Activated T-cell treated with anti-CD3 and anti-CD28 coated beads, Interleukin-2, amount 50 U/mL, for 4 hours (primary cell): ENCODE measurements at places on chromosomes 6 and 20. TPM values are rescaled to one million over a fixed set of nuclear protein-coding genes. Genes with fewer than 3 reads are reported as not detected.

DNA sequence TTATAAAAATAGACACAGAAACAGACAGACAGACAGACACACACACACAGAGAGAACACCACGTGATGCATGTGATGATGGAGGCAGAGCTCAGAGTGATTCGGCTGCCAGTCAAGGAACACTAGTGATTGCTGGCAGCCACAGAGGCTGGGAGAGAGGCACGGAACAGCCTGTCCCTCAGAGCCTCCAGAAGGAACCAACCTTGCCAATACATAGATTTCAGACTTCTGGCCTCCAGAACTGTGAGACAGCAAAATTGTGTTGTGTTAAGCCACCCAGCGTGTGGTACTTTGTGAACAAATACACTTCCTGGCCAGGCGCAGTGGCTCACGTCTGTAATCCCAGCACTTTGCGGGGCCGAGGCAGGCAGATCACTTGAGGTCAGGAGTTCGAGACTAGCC, 9.5 kb upstream of the PARD6B start:
- no peak for DNase-seq

DNA sequence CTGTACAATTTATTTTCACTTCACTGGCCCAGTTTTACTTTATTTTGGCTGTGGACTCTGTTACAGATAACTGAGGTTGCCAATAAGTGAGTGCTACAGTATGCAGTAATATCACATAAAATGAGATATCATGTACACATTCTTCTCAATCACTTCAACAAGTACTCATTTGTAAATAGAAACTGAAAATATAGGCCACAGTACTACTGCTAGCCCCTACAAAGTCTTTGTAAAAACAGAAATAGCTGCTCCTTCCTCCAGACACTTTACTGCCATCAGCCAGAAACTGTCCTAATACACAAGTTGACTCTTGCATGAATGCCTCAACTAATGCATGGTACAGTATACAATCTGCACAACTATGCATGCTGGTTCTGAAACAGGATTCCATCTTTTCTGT, 9.2 kb downstream of the DTNBP1 start:
- no peak for DNase-seq

SPINT4 gene
- not detected for total RNA-seq

DNA sequence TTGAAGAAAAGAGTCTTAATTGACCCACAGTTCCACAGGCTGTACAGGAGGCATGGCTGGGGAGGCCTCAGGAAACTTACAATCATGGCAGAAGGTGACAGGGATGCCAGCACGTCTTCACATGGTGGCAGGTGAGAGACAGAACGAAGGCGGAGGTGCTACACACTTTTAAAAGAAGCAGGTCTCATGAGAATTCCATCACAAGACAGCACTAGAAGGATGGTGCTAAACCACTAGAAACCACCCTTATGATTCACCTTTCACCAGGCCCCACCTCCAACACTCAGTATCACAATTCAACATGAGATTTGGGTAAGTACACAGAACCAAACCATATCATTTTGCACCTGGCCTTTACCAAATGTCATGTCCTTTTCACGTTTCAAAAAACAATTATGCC, 20.9 kb downstream of the TAGAP start:
- no peak for DNase-seq

NINL gene
- 0.71 TPM for total RNA-seq

DNA sequence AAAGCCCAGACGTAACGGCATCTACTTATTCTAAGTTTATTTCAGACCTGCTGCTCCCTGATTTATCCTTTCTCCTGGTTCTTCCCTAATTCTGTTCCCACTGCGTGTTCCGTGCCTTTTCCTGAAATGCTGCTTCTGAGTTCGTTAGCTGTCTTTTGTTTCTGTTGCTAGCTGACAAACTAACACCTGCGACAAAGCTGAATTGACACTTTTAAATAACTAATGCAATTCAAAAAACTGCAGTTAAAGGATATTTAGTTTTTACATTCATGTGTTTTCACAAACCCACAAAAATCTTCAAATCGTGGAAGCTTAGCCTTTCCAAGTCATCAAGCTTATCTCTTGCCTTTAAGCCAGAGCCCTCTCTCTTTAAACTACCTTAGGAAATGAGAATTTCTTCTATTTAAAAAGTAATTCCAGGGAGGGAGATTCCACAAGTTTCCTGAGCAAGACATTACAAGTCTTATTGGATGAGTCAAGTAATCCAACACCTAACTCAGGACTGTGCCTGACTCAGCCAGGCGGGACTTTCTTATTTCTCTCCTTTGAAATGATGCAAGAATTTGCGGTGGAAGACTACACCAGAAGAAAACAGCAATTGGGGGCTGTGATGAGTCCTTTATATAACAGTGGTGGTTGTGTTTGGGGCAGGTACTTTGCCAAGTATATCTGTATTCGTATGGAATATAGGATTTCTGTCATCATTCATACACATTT, 6.3 kb downstream of the ADTRP start:
- no peak for DNase-seq

DNA sequence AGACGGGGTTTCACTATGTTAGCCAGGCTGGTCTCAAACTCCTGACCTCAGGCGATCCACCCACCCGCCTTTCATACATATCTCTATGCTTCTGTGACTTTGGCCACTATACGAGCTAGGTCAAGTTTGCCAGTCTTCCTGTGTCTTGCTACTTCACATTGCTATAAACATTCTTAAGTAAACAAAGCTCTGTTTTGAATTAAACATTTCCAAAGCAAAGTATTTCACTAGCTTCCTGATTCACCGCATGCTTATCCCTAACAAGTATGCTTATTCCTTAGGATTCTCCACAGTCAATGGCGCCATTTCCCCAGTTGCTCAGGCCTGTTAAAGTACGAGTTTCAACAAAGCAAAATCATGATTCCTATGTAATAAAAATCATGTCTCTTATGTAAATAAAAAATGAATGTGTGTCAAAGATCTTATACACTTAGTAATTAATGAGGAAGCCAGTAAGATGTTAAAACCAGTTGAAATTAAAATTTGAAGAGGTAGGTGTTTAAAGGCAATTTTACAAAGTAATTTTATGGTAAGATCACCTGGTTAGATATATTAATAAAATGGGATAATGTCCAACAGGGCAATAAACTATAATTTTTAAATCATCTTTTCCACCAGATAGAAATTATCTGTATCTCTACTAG, 88.5 kb downstream of the PRKN start:
- no peak for DNase-seq

GRCh38 chr20:51061418-51062045, 38.6 kb upstream of the KCNG1 start:
- no peak for DNase-seq

- no peak for DNase-seq
These were observed 148.7 kb upstream of the TCF21 start for GRCh38 chr6:133740218-133740617.

DNA sequence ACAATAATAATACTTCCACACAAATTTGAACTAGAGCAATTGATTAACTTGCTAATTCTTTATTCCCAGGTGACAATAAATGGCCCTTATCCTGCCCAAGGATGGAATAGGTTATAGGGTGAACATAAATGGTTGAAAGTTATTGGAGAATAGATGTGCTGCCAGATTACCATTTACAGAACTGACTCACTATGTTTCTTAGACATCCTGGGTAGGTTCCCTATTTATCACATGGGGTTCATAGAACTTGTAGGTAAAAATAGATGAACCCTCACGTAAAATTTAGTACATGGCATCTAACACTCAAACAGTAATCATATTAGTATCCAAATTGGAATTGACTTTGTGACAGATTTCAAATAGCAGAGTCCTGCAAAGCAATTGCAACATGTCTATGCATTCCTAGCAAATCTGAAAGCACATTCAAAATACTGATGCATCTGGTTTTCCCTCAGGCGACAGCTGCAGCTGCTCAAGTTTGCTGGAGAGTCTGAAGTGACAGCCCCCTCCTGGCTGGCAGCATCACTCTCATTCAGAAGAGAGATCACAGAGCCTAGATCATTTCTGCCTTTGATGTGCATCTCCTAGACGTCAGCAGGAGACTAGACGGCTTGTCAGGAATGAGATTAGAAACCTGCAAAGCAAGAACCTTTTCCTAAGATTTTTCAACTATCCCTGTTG, 80.2 kb upstream of the RNF217 start:
- DNase-seq: no peak

GRCh38 chr6:63530182-63530581, 42.1 kb upstream of the LOC128125822 start:
- DNase-seq: no peak

MYLK4 gene
- 0.18 TPM for total RNA-seq

GRCh38 chr6:111474106-111474505, 8.9 kb downstream of the REV3L start:
- DNase-seq: no peak

- no peak for DNase-seq
These were observed 16.8 kb upstream of the DCBLD1 start for GRCh38 chr6:117465691-117466090.

DNA sequence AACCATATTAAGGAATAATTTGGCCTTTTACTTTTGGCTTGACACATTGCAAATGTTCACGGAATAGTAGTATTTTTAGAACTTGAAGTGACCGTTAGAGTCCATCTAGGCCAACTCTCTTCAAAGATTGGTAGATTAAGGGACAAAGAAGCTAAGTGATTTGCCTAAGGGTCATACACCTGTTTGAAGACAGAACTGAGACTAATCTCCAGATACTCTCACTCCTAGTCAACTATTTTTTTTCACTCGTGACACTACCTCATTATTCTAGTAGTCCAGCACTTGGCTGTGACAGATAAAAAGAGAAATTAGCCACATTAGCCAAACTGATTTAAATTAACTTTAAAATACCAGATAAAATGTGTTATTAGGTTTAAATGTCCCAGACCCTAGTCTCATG, 10.6 kb downstream of the ACSS2 start:
- DNase-seq: no peak

FLRT3 gene
- total RNA-seq: not detected

MOXD1 gene
- not detected for total RNA-seq

DNA sequence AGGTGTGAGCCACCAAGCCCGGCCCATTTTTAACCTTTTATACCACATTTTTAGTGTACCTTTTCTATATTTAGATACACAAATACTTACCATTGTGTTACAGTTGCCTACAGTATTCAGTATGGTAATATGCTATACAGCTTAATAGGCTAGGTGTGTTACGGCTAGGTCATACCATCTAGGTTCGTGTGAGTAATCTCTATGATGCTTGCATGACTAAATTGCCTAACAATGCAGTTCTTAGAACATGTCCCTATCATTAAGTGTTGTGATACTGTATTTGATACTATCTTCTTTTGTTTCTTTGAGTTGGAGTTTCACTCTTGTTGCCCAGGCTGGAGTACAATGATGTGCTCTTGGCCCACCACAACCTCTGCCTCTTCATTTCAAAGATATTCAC, 387.7 kb upstream of the SASH1 start:
- no peak for DNase-seq

DNA sequence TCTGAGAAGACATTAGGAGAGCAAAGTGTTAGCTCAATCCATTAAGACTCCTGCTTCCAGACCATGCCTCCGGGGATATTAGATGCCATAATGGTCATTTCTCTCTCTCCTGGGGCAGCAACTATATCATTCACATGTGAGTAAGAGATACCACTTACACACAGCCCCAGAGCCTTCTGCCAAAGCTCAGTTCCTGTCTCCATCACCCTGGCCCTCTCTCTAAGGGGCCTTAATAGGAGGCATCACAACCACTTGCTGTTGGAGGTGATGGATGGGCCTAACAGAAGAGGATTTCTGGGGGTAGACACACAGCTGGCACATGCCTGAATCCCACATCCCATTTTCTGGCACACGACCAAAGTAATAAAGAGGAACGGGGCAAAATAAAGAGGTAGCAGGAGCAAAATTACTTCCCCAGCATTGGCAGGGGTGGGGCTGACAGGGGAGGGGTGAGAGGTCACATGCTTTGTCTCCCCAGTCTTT, 34.0 kb upstream of the VSTM2L start:
- DNase-seq: no peak

HLA-E gene
- total RNA-seq: 1,026 TPM

DNA sequence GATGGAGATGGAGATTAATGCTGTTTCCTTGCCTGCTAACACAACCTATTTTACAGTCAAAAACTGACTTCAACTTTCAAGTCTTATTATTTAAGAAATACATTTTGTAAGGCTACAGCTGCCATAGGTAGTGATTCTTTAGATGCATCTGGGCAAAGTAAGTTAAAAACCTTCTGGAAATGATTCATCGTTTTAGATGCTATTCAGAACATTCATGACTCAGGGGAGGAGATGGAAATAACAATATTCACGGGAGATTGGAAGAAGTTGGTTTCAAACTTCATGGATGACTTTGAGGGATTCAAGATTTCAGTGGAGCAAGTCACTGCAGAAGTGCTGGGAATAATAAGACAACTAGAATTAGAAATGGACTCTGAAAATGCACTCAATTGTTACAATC, 174.9 kb upstream of the GGTLC1 start:
- no peak for DNase-seq

- DNase-seq: no peak
These were observed 21.2 kb downstream of the TGM2 start for GRCh38 chr20:38143646-38144554.

ESR1 gene
- 0.13 TPM for total RNA-seq

DNA sequence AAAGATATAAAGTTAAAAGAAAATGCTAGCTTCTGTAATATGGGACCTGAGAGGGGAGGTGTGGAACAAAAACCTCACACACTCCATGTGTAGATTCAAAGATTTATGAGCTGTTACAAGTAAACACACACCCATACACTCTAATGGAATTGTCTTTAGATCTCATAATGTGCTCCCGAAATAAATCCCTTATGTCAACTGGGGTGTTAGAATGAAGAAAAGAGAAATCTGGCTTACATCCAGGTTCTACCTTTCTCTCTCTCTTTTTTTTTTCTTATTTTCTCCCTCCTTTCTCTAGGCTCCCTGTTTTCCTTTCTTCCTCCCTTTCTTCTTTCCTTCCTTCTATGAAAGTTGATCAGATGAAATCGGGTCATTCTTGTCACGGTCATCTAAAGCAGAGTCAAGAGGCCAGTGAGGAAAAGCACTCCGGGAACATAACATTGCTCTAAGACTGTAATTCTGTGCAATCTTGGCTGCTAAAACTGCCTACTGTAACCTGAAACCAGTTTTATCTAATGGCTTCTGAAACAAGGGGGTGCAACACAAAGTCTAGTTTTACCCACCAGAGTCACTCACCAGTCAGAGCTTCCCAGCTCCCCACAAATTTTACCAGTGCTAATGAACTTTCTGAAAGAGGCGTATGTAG, 68.3 kb upstream of the BTBD3 start:
- DNase-seq: no peak

GRCh38 chr6:16673011-16673797, 88.1 kb downstream of the ATXN1 start:
- DNase-seq: no peak

SAMD5 gene
- total RNA-seq: not detected

DNA sequence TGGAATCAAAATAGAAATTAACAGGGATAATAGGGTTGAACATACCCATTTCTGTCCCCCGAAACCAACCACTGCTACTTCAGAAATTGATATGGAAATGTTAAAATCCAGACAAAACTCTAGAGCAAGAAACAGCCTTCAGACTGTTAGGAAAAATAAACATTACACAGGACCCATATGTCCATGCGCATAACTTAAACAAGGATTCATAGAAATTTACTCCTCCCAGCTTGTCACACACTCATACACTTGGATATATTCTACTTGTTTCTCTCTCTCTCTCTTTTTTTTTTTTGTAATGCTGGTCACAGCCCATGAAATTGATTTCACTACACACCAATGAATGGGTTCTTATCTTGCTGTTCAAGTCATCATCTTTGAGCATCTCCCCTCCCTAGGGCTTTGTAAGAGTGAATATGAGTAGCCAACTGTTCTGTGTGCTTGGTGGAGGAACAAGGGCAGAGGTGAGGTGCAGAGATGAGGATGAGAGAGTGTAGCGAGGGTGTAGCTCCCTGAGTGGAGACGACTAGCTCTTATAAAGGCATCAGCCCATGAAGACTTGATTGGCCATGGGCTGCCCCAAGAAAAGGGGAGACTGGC, 61.8 kb upstream of the MLN start:
- no peak for DNase-seq
